T-cell (primary cell): ENCODE measurements at places on chromosomes 12 and 14.

DNA sequence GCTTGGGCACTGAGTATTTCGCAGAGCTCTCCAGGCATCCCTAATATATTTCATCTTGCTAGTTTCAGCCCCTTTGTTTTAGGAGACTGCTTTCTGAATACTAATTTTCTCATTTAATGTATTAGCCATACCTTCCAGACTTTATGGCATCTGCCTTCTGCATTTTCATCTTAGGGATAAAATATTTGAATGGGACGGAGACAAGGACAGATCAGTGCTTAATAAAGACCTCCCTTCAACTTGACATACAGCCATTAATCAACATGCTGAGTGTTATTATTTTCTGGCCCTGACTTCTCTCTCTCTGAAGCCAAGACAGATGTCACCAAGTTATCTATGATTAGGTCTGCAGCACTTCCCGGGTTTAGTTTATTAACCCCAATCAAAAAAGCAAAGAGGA lies 42.4 kb downstream of the CACNA2D4 start:
- no peak for DNase-seq

GRCh38 chr14:97299661-97300060 lies 502.5 kb downstream of the VRK1 start:
- DNase-seq, result no peak

DNA sequence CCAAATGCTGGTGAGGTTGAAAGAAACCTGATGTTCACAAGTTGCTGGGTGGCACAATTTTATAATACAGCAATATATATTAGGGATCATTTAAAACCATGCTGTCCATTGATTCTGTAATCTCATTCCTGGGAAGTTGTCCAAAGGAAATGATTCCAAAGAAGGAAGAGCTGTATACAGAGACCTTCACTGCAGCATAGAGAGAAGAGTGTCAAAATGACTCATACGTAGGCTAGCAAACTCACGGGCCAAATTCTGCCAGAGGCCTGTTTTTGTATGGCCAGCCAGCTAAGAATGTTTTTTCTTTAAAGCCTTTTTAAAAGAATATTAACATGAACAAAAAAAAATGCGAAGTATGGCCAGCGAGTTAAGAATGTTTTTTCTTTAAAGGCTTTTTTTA lies 69.2 kb upstream of the MED13L start:
- no peak for DNase-seq

- no peak for DNase-seq
Observed at GRCh38 chr12:89154743-89155499, 197.4 kb downstream of the DUSP6 start.

DNA sequence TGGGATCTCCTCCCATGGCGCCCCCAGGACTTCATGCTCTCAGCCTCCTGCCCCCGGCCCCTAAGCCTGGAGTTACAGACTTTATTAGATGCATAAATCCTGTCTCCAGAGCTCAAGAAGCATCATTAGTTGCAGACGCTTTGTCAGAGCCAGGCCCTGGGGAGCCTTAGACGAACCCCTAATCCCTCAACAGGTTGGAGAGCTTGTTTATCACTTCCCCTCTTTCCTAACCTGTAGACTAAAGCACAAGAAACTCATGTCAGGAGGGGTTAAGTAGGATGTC lies 260 bp upstream of the NPFF start:
- DNase-seq, result no peak

DNA sequence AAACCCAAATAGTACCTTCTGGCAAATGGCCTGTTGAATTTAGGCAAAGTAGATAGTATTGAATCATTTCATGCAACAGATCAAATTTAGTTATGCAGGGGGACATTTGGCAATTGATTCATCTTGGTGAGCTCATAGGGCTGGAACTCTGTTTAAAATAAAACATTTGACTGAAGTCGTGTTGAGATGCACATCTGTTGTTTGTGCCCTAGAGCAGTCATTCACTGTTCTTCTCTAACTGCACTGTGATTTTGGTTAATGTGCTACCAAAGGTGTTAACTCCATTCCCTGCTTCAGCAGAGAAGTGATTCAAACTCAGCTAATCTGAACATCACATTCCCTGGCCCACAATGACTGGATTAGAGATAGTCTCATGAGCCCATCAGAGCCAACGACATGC lies 44.0 kb upstream of the CSRP2 start:
- no peak for DNase-seq
